ENCODE measurements at places on chromosomes 3 and 15.

- DNase-seq = no peak
Measured at GRCh38 chr15:40450047-40450446, 9.3 kb downstream of the BAHD1 start.

DNA sequence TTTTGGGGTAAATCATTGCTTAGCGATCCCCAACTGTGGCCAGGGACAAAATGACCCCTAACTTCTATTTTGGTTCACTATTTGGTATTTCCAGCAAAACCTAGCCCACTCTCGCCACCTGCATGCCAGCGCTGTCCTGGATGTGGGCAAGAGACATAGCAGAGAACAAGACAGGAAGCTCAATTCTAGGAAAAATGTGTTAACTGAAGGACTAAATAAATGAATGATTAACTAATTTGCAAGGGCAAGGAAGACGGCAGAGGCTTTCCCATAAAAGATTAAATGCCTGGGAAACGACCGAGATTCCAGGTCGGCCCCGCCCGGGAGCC lies 408 bp downstream of the NICN1 start:
- DNase-seq = no peak

- DNase-seq = no peak
Measured at GRCh38 chr15:80455051-80455648, 51.0 kb downstream of the ARNT2 start.

- DNase-seq = no peak
Measured at GRCh38 chr3:134911586-134912548, 116.8 kb downstream of the EPHB1 start.

GRCh38 chr3:174812172-174812862 lies 46.8 kb upstream of the NAALADL2 start:
- no peak for DNase-seq

DNA sequence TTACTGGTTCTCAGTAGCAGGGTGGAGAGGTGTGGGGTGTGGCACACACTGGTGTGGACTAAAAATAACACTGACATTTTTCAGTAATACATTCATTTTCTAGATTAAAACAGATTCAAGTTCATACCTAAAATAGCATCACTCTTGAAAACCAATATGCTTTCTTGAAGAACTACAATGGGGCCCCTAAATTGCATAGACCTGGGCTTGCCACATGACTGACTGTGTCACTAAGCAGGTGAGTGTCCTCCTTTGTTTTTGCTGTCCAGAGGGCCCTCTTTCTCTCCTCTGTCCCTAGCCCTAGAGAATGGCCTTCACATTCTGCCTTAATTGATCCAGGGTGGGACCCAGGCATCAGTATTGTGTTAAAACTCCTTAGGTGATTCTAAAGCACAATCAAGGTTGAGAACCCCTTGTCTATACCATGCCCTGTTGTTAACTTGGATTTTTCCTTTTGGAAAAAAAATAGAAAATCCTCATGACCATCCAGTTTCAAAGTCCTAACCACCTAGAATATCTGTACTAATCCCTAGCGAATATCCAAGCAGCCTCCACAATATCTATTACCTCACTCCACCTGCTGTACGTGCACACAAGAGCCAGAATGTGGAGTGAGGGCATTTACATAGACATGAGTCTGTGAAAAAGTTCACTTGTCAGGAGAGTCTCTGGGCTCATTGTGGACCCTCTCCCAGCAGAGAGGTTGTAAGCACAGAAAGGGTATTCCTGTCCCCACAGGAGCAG lies 18.7 kb upstream of the TMEM41A start:
- no peak for DNase-seq

- DNase-seq = no peak
Measured at GRCh38 chr15:83656943-83657528, 3.1 kb downstream of the ADAMTSL3 start.

GRCh38 chr15:25250906-25251622 lies 187.8 kb downstream of the UBE3A start:
- DNase-seq = no peak

- DNase-seq = no peak
Measured at GRCh38 chr3:186909078-186909853, 21.1 kb upstream of the ST6GAL1 start.

GRCh38 chr15:94383706-94384105 lies 152.3 kb downstream of the MCTP2 start:
- no peak for DNase-seq

GRCh38 chr3:131242201-131242600 lies 139.4 kb upstream of the NUDT16 start:
- DNase-seq = no peak

- no peak for DNase-seq
Measured at GRCh38 chr3:40913641-40914040, 285.7 kb upstream of the CTNNB1 start.

DNA sequence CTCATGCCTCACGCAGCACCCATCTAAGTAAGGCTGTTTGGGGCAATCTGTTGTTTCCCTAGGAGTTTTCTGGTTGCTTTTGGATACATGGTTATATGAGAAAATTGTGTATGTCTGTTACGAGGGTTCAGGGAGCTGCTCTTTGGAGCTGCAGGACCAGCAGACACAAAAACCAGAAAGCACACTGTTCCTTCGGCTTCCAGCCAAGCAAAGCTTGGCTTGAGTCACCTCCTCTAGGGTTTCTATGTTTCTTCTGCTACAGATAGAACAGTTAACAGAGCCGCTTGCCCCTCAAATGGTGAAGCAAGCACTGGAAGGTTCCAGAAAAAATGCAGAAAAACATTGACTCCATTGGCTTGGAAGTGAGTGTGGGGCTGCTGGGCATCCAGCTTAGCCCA lies 49.2 kb upstream of the CTDSPL start:
- DNase-seq = no peak

DNA sequence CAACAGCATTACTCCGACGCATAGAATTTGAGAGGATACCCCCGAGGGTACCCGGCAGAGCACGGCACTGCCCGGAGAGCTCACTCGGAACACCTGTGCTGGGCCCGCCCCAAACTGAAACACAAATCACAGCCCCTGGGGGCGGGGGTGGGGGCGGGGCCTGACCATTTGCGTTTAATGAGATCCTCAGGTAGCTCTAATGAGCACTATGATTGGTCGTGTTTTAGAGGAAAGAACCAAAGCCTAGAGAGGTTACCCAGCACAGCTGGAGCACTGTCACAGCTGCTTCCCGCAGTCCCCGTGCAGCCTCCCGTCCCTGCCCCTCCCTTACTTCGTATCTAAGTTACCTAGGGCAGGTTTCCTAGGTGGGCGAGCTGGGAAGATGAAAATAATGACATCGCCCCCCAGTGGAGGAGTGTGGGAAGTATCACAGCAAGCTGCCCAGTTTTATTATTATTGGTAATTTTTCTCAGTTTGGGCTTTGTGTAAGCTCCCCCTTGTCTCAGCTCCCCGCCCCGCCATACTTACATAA lies 187.1 kb downstream of the PDE8A start:
- no peak for DNase-seq

DNA sequence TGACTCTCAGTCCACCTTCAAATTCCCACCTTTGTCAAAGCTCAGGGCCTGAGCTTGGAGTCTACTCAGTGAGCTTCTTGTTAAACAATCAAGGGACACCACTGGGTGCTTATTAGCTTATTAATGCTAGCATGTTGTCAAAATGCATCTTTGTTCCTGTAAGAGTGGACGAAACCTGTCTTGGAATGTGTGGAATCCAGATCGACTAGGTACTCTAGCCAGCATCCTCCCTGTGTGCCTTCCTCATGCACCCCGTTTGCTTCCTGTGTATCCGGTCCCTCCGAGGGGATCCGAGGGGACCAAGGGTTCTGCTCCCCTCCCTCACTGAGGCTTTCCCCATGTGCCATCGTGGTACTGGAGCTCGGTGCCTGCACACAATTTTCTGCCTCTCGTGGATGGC lies 75.7 kb upstream of the UBE3A start:
- DNase-seq = no peak

DNA sequence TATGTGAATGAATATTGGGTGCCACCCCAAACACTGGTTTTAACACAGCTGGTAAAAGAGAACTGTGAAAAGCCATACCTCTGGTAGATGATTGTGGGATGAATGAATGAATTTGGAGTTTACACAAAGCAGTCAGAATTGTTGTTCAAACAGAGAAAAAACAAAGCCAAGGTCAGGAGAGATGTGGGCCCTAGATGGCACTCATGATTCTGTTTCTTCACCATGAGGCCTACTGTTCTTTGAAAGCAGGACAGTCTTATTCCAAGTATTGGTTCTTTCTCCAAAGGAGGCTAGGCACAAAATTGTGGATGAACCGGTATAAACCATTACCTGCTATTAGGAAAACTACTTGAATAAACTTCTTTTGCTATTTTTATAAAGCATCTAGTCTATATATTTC lies 97.6 kb downstream of the SAMMSON start:
- no peak for DNase-seq

- peak; percentile 39 for DNase-seq
Measured at GRCh38 chr3:30644615-30645014, 38.2 kb downstream of the TGFBR2 start.

DNA sequence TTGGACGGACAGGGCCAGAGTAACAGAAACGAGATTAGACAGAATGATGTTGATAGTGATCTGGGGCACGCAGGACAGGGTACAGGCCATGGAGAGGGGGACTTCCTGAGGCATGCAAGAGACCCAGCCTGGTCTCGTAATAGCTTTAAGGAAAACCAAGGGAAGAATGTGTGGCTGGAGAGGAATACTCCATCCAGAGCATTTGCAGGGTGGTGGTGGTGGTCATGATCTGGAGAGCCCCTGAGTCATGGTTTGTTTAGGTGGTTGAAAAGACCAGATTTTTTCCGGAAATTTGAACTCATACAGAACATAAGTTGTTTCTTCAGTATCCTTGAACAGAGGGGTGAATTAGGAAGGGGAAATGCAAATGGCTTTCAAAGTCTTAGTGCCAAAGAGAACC lies 138.5 kb downstream of the DUT start:
- no peak for DNase-seq

- DNase-seq = no peak
Measured at GRCh38 chr15:82043130-82043673, 2.6 kb downstream of the MEX3B start.

DNA sequence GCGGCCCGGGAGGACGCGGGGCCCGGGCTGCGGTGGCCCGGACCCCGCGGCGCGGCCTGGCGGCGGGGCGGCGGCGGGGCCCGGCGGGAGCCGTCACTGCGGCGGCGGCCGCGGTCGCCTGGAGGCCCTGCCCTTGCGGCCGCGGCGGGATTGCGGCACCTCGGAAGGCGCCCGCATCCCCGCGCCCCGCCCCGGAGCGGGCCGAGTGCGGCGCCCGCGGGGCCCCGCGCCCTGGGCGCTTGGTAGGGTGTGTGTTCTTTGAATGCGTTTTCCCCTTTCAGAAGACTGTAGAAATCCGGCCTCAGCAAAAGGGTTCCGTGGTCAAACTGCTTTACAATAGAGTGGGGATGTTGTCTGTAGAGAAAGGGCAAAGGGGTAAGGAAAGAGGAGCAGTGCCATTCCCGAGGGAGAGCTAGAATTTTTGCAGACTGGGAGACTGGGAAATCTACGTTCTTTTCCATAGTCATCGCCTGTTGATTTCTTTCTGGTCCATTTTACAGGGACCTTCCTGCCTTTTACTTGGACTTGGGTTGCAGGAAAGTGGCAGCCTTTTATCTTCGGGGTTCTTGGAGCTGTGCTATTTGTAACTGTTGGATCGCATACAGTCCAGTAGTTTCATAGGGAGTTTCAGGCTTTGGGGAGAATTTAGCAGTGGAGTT lies 630 bp downstream of the SNRK start:
- no peak for DNase-seq

GRCh38 chr15:100703032-100703578 lies 100.7 kb downstream of the ASB7 start:
- DNase-seq = peak; percentile 92

- no peak for DNase-seq
Measured at GRCh38 chr3:117630885-117631284, 921.3 kb downstream of the TUSC7 start.

DNA sequence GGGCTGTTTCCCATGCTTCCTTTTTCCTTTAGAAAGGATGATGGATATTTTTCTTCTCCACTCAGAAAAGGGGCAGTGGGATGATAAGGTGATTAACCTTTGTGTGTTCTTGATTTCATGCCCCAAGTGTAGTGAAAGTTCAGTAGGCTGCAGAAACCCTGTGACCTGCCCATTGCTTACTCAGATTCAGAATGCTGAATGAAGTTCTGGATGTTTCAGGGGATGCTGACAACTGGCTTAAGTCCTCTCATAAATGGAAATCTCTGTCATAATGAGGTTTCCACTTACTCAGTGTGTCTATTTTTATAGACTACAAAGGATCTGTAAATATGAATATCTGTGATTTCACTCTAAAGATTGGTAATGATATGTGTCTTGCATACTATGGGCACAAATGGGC lies 471.3 kb upstream of the TPRG1 start:
- DNase-seq = no peak

GRCh38 chr3:10555263-10555662 lies 49.9 kb upstream of the ATP2B2 start:
- DNase-seq = no peak

DNA sequence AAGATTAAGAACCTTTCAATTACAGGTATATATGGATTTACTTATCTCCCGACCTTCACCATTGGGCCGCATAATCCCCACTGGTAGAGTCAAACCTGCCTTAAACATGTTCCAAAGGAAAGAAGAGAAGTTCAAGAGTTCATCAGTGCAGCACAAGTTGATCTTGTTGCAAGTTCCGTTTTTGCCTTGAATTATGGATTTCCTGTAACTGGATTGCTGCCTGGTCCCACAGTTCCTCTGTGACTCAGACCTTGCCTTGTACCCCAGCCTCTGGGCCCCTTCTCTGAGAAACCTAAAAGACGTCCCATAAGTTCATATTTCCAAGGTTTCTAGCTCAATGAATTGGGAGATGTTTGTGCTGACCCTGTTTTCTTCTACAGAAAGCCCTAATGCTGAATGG lies 112.5 kb upstream of the THBS1 start:
- no peak for DNase-seq

DNA sequence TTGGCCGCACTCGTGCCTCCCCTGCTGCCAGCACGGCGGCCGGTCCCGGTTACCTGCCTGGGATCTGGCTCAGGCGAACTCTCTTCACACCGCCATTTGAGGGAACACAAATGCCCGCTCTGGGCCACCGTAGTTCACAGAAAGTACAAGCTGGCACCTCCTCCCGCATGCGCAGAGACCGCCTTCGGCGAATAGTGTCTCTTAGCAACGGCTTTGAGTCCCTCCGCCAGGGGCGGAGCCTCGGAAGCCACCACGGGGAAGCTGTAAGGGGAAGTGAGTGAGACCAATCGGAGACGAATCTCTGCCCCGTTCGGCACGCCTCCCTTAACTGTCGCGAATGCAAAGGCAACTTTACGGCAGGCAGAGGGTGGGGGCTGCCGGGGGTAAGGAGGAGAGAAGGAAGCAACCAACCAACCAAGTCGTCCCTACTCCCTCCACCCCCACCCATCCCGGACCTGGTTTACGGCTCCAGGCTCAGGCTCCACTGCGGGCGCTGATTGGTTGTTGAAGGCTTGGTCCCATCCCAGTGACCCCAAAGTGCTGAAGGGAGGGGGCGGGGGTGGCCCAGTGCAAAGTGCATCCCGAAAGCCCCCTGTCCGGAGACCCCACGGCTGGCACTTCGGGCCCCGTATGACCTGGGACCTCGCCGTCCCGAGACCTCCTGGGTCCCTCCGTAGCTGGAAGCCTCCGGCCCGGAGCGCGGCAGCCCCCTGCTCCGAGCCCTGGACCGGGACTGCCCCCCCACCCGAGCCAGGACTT lies at the start of the genes ASB7 and LINS1:
Gene ASB7 (plus strand): TSS at position 526 of the 759 bp plus-strand sequence. CDS start 9,628 bp downstream, outside the sequence.
Gene LINS1 (minus strand): TSS at position 121 of the 759 bp plus-strand sequence. CDS start 21,342 bp downstream, outside the sequence.
- DNase-seq = peak; percentile 100

GRCh38 chr3:111737706-111738086 lies 121.4 kb upstream of the PHLDB2 start:
- peak; percentile 98 for DNase-seq

Data from skeletal muscle cell (primary cell).